Smooth muscle cell of the brain vasculature (primary cell): ENCODE measurements at places on chromosomes 3 and 15.

GRCh38 chr3:128824132-128824850, 55.1 kb upstream of the ACAD9 start:
- no peak for DNase-seq

DNA sequence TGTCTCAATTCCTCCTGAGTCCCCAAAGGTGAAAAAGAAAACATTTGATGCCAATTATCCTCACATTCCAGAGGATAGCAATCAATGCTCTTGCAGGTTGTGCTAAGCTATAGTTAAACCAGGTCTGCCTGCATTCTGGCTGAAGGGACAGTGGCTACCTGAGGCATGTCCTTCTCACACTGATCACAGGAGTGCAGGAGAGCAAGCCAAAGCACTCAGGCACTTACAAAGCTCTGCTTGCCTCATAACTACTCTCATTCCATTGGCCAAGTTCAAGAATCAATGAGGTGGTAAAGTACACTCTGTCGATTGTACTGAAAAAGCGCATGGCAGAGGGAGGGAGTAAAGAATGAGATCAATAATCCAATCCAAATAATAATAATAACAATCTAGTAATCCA, 342.0 kb upstream of the PPP2R3A start:
- no peak for DNase-seq

DNA sequence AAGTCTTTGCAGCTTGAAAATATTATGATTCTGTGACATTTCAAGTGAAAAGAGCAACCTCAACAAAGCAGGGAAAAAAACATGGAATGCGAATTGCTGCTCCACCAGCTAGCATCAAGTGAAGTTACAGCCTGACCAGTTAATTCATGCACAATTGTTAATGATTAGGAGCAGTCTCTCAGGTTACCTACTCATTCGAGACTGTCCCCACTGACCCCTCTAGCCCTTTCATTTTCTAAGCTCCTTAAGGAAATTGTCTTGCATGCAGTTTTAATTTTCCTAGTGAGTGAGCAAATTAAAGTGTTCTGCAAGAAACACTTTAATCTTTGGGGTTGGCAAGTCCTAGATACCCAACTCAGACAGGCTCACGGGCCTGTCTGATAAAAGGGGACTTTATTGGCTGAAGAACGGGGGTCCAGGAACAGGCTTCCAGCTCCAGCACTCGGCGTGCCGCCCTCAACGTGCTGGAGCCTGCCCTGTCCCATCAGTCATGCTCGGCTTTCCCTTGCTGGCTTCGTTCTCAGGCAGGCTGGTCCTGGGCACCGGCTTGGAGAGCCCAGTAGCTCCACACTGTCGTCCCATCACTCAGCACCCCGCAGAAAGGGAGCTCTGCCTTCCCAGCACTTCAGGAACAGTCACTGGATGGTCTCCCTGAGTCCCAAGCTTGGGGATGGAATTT, 18.3 kb downstream of the PODXL2 start:
- no peak for DNase-seq

GRCh38 chr3:41247055-41248004, 48.0 kb downstream of the CTNNB1 start:
- DNase-seq = no peak

GRCh38 chr3:183560607-183561006, 5.1 kb upstream of the KLHL6 start:
- no peak for DNase-seq

- DNase-seq = no peak
These were observed 134.8 kb upstream of the IGF1R start for GRCh38 chr15:98513428-98513986.

- no peak for DNase-seq
These were observed 729.2 kb downstream of the ROBO1 start for GRCh38 chr3:79038636-79039035.

DNA sequence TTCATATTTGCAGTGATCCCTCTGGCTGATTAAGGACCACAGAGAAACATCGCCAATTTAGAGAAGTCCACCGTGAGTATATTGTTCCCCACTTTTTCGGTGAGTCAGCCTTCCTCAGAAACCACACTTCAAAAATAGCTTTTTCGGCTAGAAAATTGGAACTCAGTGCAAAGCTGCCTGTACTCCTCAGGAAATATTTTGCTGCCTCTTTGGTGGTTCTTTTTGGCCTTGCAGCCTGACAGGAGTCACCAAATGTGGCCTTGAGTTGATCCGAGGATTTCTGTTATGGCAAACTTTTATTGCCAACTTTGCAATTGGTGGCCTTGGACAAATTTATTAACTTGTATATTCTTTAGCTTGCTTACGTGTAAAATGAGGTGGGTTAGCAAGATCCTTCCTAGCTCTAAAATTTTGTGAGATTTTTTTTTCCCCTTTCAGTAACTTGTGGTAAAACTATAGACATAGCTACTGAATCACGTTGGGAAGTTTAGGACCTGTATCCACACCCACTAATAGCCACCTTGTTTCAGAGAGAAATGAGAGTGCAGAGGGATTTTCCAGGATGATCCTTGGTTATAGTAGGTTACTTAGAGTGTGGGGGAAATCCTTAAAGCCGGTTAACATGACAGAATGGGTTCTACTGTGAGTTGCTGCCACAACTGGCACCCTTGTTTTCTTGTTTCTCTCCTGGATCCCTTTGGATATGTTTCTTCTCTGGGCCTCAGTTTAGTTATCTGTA, 9.9 kb downstream of the ARL6IP5 start:
- no peak for DNase-seq

DNA sequence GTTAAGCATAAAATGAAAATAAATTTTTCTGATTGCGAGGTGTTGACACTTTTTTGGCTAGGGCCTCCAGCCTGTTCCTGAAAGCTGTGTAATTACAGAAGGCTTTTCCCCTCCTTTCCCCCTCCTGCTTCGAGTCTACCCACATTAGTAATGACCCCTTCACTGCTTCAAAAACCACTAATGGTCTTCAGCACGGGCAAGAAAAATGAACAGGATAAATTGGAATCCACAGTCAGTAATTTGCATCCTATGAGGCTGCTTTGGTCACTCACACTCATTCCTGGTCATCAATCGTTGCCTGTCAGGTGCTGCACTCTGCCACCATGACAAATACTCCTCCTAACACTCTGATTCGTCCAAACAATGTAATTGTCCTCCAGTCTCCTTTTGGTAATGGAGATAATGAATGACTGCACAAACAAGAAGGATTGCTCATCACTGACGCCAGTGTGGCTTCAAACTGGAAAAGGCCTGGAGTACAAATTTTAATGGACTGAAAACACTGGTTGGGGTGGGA, 148.6 kb downstream of the MEIS2 start:
- no peak for DNase-seq

- no peak for DNase-seq
These were observed 112.2 kb downstream of the FBXL22 start for GRCh38 chr15:63709365-63709764.

DNA sequence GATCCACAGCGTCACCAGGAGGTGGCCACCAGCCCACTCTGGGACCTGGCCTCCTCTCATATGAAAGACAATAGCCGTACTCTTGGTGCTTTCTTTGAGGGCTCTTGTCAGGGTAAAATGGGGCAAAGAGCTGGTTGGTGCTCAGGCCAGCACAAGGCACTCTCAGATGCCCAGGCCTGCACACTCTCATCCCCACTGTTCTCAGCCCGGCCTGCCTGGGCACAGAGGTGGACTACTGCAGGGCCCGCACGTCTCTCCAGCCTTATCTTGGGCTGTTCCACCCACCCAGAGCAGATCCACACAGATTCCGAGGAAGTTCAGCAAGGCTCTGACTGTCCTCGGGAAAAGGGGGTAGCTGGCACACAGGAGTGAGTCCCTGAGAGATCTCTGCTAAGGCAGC, 122.8 kb upstream of the PRR20G start:
- no peak for DNase-seq

DNA sequence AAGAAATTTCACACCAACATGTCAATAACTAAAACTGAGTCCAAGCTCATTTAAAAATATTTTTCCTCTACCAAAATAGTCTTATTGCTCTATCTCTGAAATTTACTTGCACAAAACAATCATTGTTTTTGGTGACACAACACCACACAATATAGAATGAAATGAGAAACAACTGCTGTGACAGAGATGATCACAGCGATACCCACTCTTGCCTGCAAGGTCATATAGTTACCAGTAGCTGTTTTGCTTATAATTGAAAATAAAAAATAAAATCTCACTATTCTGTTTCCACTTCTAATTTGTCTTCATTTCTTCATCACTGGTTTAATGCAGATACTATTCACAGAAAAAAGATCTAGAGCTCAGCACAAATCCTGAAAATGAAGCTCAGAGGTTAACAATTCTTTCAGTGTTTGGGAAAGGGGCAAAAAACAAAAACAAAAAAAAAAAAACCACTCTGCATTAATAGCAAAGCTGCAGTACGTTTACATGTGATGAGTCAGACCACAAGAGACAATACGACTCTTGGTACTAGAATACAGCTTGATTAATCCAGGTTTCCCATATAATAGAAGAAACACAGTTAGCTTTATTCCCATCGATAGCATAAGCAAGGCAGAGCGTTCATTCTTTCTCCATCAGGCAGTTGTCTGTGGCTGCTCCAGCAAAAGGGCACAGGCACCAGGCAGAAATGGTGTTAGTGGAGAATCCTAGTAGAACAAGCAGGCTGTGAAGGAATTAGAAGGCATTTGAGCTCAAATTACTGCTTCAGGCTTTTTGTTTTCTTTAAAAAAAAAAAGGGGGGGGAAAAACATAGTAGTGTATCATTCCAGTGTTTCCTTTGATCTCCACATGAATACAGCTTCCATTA, 773 bp downstream of the ANKRD28 start:
- no peak for DNase-seq

- no peak for DNase-seq
These were observed 295.0 kb upstream of the ICE2 start for GRCh38 chr15:60773901-60774300.

DNA sequence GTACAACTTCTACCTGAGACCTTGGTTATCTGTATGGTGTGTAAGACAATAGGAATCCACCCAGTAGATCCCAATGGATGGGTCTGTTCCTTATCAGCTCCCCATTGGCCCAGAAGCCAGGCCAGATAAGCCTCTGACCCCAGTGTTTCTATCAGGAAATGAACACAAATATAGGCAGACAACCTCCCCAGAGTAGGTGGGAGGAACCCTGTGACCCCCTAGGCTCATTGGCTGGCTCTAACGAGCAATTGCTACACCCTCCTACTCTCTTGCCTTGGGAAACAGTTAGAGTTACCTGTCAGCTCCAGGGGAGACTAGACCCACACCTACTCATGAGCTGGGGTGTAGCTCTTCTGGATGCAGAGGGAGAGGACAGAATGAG, 299.9 kb downstream of the UACA start:
- no peak for DNase-seq

DNA sequence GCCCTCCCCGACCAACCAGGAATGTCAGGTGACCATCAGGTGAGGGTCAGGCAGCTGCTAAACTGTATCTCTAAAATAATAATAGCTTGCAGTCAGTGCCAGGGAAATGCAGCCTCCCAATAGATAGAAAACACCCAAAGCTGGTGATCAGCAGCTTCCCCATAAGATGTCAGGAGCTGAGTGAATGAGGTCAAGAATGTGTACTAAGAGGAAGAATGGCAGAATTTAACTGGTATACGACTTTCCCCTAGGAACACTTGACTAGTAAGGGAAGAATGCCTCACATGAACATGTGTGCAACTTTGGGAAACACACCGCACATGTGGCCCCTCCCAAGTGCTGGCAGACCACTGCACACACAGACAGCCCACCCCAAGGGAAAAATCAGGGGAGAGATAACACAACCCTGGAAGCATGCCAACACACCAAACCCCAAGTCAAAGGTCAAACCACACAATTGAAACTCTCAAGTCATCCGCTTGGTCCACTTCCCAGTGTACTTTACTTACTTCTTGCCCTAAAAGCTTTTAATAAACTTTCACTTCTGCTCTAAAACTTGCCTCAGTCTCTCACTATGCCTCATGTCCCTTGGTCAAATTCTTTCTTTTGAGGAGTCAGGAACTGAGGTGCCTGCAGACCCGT, 806.5 kb downstream of the OTOL1 start:
- no peak for DNase-seq

GRCh38 chr15:49890689-49891088, 228.3 kb downstream of the ATP8B4 start:
- no peak for DNase-seq

DNA sequence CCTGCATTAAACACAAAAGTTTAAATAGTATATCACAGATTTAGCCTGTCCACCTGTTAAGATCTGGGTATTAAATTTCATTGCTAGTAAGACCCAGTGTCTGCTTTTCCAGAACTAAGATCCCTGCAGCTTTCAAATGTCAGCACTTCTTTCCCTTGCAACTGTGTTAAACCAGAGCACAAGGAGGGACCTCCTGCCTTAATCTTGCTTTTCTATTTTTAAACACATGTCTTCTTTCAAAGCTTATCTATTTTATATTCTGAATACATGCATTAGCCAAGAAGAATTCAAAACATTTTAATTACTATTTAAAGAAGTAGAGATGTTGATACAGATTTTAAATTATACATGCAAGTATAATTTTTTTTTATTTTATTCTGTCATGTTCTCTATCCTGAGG, 315.1 kb downstream of the ARPP21 start:
- DNase-seq = no peak

DNA sequence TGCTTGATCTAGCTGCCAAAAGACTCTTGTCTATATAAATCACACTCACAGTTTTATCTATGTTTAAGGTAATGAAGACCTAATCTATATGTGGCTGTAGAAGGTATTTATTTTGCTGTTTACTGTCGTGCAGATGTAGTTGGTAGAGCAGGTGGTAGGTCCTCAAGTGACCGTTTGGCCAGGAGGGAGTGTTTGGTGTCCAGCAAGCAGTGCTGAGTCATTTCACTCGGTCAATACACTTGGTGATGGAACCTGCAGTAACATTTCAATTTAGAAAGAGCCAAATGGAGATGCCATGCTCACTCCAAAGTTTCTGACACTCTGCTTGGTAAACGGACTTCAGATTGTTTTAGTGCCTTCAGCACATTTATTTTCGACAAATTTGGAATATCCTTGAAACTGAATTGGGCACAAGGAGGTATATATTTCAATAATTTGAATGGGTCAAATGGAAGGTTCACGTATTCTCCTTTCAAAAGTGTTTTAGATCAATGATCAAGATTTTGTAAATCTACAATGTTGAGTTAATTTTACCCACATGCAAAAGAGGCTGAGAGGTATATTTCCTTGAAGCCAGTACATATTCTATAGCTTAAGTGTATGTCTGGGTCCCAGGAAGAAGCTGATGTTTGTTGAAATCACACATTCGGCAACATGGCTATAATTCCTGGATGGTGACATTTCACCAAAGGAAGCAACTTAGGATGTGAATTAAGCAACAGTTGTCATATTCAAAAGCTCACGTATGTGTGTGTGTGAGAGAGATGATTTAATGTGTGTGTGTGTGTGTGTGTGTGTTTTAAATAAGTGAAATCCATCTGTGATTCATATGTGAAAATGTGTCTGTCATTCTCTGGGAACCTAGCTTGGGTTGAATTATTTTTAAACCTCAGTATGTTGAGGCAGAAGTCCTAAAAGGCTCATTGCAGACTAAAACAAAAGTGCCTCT, 7.7 kb upstream of the CX3CR1 start:
- DNase-seq = no peak
